ENCODE measurements at places on chromosomes 3 and 15.

- no peak for DNase-seq
Measured at GRCh38 chr3:157280786-157281185, 120.8 kb upstream of the CCNL1 start.

DNA sequence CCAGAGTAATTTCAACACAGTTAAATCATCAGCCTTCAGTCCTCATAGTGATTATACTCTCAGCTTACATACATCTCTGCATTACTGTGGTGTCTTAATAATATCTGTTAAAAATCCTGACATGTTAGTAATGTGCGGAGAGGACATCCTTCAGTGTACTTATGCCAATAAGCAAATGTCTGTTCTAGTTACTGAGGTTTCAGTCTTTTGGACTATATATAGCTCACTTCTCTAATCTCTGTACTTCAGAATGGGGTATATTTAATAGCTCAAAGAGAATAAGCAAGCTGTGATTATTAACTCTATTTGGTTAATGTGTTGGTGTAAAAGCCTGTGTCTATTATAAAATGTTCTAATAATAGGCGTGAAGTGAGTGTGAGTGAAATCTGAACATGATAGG lies 28.9 kb upstream of the OSTN start:
- DNase-seq, result no peak

GRCh38 chr3:133466531-133467386 lies 66.9 kb downstream of the BFSP2 start:
- no peak for DNase-seq

- no peak for DNase-seq
Measured at GRCh38 chr3:191340966-191341365, 10.6 kb upstream of the UTS2B start.

DNA sequence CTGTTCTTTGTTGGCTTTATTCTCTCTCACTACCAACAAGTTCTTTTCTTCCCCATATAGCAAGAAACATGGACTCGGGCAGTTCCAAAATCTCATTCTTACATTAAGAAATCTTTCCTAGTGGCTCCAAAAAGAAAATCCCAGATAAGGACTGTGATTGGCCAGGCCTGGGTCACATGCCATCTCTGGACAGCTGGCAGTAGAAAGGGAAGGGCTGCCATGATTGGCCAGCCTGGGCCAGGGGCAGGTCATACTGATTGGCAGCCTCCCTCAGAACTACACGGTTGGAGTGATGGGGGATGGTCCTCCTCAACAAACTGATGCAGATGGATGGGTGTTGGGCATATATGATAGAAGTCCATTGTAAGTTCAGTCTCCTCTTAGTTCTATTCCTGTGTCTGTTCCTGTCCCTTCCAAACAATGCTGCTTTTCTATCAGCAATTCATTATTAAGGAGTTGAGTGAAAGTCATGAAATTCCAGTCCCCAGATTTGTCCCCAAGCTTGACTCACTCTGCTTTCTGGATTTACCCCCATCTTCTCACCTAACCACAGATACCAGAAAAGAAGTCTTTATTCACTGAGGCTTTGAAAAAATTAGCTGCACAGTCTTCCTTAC lies 175.5 kb downstream of the ATG7 start:
- no peak for DNase-seq

GRCh38 chr3:171535133-171535532 lies 74.9 kb upstream of the TNIK start:
- no peak for DNase-seq

DNA sequence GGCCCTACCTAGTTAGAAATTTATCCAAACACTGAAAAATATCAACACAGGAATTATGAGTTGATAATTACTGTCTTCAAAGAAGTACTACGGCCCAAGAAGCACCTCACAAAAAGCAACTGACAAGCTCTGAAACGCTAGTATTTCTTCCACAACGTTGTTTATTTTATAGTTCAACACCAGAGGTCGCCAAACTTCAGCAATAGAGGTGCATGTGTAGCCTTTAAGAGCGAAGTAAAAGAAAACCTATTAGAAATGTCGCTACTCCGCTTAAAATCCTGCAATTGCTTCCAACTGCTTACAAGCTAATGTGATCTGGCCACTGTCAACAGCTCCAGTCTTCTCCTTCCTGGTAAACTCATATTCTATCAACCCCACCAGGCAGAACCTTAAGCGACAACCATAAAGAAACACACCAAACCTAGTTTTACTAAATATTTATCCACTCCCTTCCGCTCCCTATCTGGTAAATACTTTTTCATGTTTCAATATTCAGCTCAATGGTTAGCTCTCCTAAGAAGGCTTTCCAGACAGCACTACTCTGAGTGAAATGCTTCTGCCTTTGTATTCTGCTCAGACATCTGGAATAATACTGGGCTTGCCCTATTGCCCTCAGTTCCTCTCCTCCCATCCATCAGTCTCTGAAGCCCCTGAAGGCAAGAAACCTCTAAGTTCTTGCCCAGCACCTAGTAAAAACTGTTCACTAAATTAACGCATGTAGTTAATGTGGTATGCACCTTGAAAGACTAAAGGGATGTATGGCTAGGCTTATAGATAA lies 110.2 kb downstream of the NR1I2 start:
- peak; percentile 77 for DNase-seq

DNA sequence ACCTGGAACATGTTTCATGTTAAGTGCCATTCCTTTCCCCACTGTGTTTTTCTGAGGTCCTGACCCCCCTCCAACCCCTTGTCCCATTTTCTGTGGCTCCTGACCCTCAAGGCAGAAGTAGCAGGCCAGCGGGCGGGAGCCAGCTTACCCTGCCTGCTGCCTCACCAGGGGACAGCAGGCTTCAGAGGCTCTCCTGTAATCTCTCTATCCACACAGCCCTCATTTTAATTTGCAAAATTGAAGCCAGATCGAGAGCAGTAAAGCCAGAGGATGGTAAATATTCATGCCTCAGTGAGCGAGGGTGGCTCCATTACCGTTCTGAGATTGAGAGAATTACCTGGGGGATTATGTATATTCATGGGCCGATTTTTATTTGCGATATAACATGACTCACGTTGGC lies 147.6 kb downstream of the DNAJB8 start:
- DNase-seq, result no peak

GRCh38 chr3:20394243-20394642 lies 208.2 kb upstream of the SGO1 start:
- no peak for DNase-seq

- DNase-seq, result no peak
Measured at GRCh38 chr15:47470983-47471382, 246.3 kb upstream of the SEMA6D start.

- DNase-seq, result no peak
Measured at GRCh38 chr3:155737844-155738460, 6.9 kb downstream of the PLCH1 start.

DNA sequence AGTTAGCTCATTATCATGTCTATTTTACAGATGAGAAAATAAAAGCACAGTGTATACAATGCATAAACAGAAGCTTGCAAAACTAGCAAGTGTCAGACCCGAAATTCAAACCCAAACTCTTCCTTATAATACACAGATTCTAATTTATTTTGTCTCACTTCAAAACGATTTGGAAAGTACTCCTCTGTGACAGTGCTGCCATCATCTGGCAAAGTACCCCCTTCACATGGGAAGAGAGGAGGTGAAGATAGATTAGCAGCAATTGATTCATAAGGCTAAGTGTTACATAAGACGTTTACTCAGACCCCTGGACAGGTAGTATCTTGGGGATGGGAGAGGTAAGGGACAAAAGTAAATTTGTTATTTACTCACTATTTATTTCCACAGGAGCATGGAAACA lies 744.0 kb upstream of the SGO1 start:
- peak; percentile 35 for DNase-seq

DNA sequence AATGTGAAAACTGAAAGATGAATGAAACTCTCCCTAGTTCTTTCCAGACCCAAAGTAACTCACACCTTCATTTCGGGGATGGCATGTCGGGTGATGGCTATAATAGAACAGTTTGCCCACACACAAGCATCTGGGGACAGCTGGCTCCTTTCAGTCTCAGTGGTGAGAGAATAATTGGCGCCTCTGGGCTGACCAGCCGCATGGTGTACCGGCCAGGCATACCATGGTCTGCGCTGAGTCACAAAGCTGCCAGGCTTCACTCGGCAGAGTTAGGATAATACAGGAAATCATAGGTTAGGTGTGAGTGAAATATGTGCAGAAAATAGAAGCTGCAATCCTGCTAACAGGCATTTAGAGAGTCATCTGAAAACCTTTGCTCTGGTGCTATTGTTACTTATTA lies 80.4 kb upstream of the IGF1R start:
- DNase-seq, result no peak

- no peak for DNase-seq
Measured at GRCh38 chr3:189516039-189516438, 115.2 kb upstream of the TP63 start.

GRCh38 chr15:25712961-25713355 lies 150.2 kb downstream of the ATP10A start:
- DNase-seq, result no peak

GRCh38 chr15:87998630-87999029 lies 257.9 kb downstream of the NTRK3 start:
- no peak for DNase-seq

GRCh38 chr3:133038089-133038730 lies at the start of gene TMEM108:
Gene TMEM108 (plus strand): TSS chr3:133038391.
- DNase-seq, result peak; percentile 86

DNA sequence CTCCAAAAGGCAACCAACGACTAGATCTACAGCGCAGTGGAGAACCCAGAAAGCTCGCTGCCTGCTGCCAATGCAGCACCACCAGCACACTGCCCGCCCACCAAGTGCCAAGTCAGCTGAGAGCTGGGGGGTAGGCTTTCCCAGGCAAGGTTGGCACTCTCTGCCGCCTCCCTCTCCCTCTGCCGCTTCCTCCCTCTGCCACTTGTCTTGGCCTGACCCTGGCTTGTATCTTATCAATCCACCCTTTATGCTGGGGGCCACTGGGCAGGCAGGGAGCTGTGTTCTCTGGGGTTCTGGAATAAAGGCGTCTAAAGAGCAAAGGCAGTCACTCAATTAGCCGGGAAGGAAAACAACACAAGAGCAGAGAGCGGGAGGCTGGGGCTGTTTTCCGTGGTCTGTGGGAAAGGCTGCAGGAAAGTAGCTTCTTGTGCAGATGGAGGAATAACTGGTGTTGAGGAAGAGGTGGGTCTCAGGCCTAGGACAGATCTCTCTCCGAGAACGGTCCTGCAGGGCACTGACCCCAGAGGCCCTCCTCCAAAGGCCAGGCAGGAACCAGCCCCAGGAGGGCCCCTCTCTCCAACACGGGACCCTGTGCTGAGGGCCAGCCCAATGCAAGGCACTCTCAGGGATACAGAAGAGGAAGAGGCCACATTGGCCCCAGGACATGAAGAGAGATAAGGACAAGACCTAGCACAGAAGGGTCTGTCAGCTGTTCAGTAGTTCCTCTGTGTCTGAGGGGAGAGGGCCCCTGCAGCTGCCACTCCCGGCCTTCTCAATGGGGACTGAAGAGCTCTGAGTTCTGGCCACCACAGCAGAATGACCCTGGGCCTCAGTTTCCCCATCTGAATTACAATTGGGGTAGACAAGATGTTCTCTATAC lies 30.8 kb downstream of the ACSBG1 start:
- no peak for DNase-seq

DNA sequence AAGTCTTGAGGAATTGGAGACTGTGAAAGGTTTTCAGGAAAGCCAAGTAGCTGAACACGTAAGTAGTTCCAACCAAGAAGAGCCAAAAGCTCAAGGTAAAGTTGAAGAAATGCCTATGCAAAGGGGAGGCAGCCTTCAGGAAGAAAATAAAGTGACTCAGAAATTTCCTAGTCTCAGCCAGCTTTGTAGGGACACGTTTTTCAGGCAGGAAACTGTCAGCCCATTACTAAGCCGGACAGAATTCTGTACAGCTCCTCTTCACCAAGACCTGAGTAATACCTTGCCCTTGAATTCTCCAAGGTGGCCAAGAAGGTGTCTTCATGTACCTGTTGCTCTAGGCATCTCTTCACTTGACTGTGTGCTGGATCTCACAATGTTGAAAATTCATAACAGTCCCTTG lies 48.6 kb downstream of the CDAN1 start:
- no peak for DNase-seq

- DNase-seq, result no peak
Measured at GRCh38 chr3:145175626-145176025, 985.4 kb downstream of the PLOD2 start.

DNA sequence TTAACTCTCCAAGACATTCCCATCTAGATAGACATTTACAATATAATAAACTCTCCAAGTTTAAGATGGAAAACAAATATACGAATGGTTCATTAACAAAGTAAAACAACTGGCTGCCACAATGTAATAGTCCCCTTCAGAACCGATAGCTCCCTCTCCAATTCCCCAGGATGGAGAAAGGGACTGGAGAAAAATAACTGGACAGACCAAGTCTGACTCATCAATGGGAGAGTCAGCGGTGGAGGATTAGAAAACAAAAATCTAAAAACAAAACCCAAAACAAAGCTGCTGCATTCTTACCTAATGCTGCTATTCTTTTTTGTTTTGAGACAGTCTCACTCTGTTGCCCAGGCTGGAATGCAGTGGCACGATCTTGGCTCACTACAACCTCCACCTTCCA lies 468.1 kb downstream of the SHQ1 start:
- DNase-seq, result no peak

- no peak for DNase-seq
Measured at GRCh38 chr3:52147804-52148203, 6.4 kb downstream of the POC1A start.

GRCh38 chr15:71654720-71655174 lies 155.6 kb upstream of the NR2E3 start:
- no peak for DNase-seq

- no peak for DNase-seq
Measured at GRCh38 chr15:29123171-29123570, 146.5 kb downstream of the NSMCE3 start.

DNA sequence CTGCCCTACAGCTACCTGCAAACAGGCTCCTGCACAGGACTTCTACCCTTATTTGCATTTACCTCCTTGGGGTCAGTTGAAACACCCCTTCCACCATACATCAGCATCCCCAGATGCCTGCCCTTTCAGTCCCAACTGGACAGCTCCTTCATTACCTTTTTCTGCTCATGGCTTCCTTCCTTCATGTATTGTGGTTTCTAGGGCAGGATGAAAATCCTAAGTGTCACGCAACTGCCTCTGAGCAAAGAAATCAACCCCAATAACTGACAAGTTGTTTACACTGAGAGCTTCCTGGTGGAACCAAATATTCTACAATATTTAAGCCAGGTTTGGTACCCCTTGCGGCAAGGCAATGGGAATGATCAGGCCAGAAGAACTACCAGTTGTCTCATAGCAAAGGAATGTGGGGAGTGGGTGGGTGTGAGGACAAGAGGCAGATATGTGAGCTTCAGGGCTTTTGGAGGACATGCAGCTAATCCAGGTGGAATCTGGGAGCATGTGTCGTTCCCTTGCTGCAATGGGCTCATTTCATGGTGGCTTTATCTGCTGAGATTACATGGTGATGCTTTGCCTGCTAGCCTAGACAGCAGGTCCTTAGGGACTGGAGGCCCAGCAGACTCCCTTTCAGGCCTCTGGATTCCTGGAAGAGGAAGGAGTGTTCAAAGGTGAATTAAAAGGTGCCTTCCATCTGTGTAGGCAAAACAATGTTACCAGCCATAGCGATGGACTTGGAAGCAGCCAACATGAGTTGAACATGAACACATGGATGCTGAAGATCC lies 34.9 kb downstream of the PPCDC start:
- DNase-seq, result no peak

GRCh38 chr3:14208977-14209394 lies 30.4 kb downstream of the LSM3 start:
- DNase-seq, result no peak

GRCh38 chr3:127273206-127273605 lies 14.6 kb downstream of the PRR20G start:
- DNase-seq, result no peak

All from NCI-H1694 treated with DMSO at 0.1 percent for 48 hours (cell line).